Activated CD4-positive, alpha-beta T cell treated with anti-CD3 and anti-CD28 coated beads for 24 hours (primary cell): ENCODE measurements at places on chromosomes 4 and X.

GRCh38 chr4:125642645-125643044, 327.9 kb downstream of the FAT4 start:
- no peak for DNase-seq

DNA sequence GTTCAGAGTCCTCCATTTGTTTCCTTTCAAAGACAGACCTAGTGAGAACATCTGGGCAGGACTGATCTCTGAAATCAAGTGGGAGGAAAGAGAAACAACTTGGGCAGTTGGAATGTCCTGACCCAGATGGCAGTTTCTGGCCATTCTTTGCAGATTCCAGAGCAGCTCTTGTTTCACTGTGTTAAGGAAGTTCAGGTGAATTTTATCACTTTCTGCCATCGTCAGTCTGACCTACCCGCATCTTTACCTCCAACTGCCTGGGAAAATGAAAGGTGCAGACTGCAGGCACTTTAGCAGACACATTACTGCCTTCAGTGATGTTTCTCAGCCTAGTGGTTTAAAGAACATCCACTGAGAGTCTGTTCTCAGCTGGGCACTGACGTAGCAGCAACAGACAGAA, 216.2 kb downstream of the CEP135 start:
- no peak for DNase-seq

- DNase-seq: no peak
Measured at GRCh38 chr4:168387091-168387490, 68.5 kb upstream of the DDX60 start.

GRCh38 chr4:177236886-177237285, 72.8 kb upstream of the NEIL3 start:
- no peak for DNase-seq
